ENCODE measurements at places on chromosomes 1 and 21.

DNA sequence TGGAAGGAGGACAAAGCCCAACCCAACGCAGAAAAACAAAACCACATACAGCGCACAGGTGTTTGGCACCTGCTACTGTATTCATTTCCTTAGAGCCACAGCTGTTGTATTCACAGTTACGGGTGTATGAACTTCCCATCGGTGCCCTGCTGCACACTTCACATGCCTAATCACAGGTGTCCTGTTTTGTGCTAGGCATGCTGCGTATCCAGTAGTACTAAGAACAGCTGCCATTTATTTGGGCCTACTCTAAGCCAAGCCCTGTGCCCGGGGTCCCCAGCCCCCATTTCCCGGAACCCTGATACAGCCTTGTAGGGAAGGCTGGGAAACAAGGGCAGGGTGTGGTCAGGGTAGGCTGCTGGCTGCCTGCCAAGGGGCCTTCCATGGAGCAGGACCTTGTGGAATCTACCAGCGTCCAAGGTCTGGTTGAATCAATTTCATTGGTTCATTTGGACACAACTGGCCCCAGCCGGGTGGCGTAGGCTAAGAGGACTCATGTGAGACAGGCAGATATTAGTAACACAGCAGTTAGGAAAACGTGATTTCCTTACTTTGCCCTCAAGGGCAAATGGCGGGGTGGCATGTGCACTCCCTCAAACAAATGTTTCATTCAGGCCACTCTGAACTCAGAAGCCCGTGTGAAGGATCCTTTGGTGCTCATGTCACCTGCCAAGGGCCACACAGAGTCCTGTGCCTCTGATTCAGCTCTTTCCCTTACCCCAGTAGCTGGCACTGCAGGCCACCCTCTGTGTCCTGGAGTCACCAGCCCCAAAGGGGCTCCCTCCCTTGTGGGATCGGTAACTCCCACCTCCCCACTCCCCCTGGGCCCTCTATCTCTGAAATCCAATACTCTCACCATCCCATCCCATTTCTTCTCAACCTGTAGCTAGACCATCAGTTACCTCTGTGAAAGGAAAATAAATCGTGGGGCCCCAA is 986 bp upstream of the RNF186 start:
- DNase-seq, result no peak

DNA sequence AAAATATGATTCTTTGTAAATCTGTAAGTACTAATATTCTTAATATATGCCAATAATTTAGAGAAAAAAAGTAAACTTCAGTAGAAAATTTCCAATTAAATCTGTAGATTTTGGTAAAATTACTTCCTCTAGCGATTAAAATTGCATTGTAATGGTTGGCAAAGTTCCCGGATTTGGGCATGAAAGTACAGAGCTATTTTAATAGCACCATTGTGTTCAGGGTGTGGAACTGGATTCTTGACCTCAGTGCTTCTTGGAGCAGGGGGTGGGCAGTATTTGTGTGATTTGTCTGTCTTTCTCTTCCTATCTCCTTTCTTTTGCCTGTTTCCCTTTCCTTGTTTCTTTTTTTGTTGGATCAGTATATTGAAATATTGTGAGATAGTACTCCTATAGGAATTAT is 72.1 kb downstream of the DNM3 start:
- peak; percentile 69 for DNase-seq

- DNase-seq, result peak; percentile 14
These were observed 422.8 kb downstream of the CAMTA1 start for GRCh38 chr1:7207875-7208646.

- no peak for DNase-seq
These were observed 122.3 kb downstream of the SNX7 start for GRCh38 chr1:98783821-98784220.

GRCh38 chr1:115545791-115546733 is 95.7 kb upstream of the VANGL1 start:
- peak; percentile 94 for DNase-seq

GRCh38 chr1:72557446-72558049 is 275.2 kb upstream of the NEGR1 start:
- DNase-seq, result peak; percentile 7

- no peak for DNase-seq
These were observed 875.8 kb downstream of the USP25 start for GRCh38 chr21:16605597-16605996.

DNA sequence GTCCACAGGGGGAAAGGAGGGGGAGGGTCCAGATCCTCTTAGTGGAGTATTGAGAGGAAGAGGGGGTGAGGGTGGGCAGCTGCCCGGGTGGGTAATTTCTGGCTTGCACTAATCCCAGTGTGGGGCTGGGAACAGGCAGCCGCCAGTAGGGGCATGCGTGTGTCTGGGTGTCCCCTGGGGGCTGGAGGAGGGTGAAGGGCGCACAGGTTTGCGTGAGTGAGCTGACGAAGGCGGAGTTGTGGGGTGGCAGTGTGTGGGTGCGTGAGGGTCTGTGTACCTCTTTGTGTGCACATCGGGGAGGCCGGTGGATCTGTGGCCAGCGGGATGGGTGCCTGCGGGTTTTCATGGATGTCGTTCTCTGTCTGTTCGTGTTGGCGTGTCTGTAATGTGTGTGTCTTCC is 97.3 kb downstream of the PAX7 start:
- DNase-seq, result no peak

DNA sequence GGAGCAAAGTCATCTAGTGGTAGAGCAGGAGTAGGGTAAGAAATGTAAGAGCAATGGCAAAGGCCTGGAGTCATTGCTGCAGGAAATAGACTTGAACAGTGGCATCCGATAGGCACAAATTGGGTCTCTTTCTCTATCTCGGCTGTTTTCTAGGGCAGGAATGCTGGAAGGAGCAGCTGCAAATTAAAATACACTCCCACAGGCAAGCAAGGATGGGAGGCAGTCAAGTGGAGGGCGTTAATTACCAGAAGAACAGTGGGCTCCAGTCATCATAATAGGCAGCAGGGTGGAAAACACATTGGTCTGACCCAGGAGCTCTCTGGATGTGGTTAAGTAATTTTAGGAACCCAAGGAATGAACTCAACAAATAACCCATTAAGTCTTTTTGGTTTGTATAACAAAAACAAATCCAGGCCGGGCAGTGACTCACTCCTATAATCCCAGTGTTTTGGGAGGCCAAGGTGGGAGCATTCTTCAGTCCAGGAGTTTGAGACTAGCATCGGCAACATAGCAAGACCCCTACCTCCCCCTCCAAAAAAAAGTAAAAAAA is 7.8 kb upstream of the TDRD5 start:
- DNase-seq, result no peak

GRCh38 chr1:58773406-58773840 is 10.4 kb downstream of the JUN start:
- no peak for DNase-seq

GRCh38 chr1:196464480-196464941 is 143.7 kb downstream of the KCNT2 start:
- peak; percentile 69 for DNase-seq

DNA sequence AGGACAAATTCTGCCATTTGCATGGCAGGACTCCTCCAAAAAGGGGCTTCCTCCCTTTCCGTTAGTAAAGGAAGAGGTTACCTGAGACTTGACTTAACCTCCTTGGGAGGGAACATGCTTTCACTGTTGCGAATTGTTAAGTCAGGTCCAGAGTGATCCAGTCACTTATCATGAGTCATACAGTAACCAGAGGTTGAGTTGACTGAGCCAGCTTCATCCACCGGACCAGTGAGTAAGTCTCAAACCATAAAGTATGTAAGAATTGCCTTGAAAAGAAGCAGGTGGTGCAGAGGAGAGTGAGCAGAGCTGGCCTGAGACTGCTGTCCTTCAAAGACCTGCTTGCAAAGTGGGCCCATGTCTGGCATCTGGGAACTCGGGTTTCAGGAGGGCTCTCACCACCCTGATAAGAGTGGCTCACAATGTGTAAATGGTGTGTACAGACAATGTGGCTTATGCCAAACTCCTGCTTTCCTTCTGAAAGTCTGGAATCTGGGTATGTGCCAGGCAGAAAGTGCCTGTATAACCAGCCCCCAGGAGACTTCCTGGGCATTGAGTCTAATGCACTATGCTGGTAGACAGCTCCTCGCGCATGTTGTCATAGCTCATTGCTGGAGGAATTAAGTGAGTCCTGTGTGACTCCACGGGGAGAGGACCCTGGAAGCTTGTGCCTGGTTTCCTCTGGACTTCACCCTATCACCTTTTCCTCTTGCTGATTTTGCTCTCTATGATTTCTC is 84.3 kb upstream of the KLHDC7A start:
- peak; percentile 2 for DNase-seq

- peak; percentile 73 for DNase-seq
These were observed 5.9 kb downstream of the BLACAT1 start for GRCh38 chr1:205449750-205450443.

- no peak for DNase-seq
These were observed 219.2 kb downstream of the FOXD2 start for GRCh38 chr1:47656719-47657685.

DNA sequence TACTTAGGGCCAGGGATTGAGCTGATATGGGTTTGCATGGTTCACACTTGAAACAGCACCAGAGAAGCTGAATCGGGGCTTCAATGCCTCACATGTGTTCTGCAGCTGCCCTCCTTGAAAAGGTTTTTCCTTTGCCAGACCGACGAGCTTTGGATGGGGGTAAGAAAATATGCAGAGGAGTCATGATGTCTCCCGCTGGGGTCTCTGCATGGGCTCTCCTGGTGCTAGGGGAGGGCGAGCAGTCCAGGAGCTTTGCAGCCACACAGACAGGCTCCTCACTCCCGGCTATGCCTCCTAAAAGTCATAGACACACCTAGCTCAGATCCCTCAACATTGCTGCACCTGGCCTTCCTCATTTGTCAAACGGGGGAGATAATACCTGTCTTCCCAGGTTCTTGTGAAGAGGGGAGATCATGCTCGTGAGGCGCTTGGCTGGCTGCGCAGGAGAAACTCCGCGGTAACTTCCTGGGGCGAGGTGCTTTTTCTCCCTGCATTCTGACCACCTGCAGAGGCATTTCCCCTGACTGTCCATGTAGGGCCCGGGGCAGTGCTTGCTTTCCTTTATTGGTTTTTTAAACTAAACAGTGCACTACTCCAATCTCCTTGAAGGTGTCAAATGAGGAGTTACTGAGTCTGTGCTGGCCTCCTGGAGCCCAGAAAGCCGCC is 112.4 kb downstream of the PLXNA2 start:
- no peak for DNase-seq

DNA sequence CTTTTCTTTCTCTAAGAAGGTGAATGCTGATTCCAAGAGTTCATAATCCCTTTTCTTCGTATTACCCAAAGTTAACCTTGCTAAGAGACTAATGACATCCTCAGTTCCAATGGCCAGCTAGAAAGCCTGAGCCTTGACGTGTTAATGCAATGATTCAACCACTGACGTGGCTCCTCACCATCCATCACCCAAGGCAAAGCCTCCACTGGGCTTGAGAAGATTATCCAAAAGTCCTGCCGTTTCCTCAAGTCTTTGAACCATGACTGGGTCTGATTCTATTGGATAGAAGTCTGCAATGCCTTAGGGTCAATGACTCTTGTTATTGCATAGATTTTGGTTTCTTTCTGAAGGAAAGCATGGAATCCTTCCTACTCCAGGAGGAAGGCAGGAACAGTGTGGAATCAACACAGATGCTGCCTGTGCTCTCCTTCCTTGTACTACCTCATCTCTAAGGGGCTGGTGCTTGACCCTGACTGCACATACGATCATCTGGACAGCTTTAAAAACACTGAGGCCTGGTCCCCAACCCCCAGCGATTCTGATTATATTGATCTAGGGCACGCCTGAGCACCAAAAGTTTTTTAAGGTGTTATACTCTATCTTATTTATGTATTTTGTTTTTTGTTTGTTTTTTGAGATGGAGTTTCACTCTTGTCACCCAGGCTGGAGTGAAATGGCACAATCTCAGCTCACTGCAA is 69.3 kb upstream of the ANGPTL1 start:
- no peak for DNase-seq

- DNase-seq, result no peak
These were observed 1.3 kb upstream of the VAMP3 start for GRCh38 chr1:7769673-7770412.

- no peak for DNase-seq
These were observed 35.1 kb downstream of the PTPRF start for GRCh38 chr1:43565600-43566360.

DNA sequence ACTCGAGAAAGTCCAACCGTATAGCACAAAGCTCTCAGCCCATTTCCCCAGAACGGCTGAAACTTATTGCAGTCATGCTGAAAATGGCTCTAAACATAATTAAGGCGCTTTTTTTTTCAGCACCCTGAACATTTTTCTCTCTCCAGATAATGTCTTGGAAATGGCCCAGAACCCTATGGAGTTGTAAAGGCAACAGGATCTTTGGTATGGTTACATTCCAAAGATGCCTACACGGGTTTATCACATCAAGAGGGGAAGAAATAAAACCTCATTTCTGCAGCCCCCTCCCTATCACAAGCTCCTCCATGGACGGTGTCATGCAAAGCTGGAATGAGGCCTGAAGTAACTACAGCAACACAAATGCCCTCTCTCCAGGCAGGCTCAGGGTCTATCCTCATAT is 126.4 kb upstream of the GALNT2 start:
- no peak for DNase-seq
